ENCODE measurements at places on chromosomes 5 and 9.
A peak's percentile ranks its signal among the peaks of the same experiment; 100 is the strongest.

- DNase-seq: peak; percentile 42
Measured at GRCh38 chr9:114691046-114691955, 9.3 kb upstream of the TEX48 start.

- DNase-seq: no peak
Measured at GRCh38 chr5:139659695-139660101, 11.5 kb downstream of the CXXC5 start.

GRCh38 chr9:129889941-129890717, 54.9 kb downstream of the USP20 start:
- DNase-seq: peak; percentile 29

- DNase-seq: no peak
Measured at GRCh38 chr5:154697371-154697770, 57.8 kb upstream of the LARP1 start.

GRCh38 chr9:97659771-97660170, 26.1 kb downstream of the NCBP1 start:
- no peak for DNase-seq

- no peak for DNase-seq
Measured at GRCh38 chr5:169837686-169838085, 142.6 kb downstream of the INSYN2B start.

GRCh38 chr9:137352511-137353222, 50.6 kb upstream of the NRARP start:
- no peak for DNase-seq

DNA sequence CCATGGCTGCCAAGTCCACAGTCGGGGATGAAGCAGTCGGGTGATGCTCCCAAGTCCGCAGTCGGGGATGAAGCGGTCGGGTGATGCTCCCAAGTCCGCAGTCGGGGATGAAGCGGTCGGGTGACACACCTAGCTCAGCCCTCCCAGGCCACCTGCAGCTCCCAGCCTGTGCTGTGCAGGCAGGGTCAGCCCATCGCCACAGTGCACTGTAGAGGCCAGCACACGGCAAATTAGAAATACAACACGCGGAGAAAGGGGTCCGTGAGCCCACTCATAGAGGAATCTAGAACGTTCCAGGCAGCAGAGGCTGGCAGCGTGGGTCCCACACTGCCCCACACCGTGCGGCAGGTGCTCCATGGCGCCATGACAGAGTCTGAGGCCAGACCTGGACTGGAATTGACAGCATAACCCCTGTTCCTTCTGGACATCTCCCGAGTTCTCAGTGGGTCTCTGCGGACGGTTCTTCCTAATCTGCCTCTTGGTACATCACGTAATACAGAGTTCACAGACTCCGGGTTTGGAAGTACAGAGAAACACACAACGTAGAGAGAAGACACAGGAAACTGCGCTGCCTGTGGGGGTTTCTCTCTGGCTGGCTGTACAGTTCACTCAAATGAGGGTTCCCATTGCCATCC, 7.7 kb upstream of the EXOC3 start:
- no peak for DNase-seq

GRCh38 chr5:134714120-134714519, 24.2 kb upstream of the CAMLG start:
- no peak for DNase-seq

GRCh38 chr5:54886866-54887265, 98.5 kb downstream of the ESM1 start:
- no peak for DNase-seq

- DNase-seq: no peak
Measured at GRCh38 chr5:96904054-96904931, 28.0 kb downstream of the ERAP2 start.

- DNase-seq: no peak
Measured at GRCh38 chr9:20447291-20447690, 175.0 kb downstream of the MLLT3 start.

DNA sequence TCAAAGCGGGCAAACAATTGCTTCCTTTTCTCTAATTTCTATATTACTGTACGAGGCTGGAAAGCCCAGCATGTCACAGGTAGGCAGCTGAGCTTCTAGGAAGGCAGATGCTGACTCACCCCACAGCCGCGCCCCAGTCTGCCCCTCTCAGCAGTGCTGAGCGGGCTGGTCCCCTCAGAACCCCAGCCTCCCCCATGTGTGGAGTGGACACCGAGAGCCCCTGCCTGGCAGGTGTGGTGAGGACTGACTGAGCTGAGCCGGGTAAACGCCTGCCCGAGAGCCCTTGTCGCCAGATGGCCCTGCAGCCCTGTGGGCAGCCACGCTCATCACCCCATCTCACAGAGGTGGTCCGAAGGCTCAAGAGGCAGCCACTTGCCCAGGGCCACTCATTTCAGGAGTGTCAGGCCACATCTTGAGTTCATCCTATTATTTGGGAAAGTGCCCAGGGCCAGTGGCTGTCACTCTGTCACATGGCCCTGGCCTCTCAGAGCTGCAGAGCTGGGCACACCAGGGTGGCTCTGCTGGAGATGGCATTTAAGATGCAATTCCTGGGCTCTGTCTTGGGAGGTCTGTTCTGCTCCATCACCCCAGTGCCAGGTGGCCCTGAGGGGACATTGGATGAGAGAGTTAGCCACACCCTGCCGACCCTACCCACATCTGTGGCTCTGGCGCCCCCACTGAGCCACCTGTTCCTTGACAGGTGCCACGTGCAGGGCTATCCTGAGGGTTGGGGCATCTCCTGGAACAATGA, 12.4 kb downstream of the CARD19 start:
- no peak for DNase-seq

GRCh38 chr5:1345876-1346626, 1.2 kb upstream of the CLPTM1L start:
- DNase-seq: no peak

- no peak for DNase-seq
Measured at GRCh38 chr5:158140120-158140731, 281.3 kb upstream of the CLINT1 start.

DNA sequence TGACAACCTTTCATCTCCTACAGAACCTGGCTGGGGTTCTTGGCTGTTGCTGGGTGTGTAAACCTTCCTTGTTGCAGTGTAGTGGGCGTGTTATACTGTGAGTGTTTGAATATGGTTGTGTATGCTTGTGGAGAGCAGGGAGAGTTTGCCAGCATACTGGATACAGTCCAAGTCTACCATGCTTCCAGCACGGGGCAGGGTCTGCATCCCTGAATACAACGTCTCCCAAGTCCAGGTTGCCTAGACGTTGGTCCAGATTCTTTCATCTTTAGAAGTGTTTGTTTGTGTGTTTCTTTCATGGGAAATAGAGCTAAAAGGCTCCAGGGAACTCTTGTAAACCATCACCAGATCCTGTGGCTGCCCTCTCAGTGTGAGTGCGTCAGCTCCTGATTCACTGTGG, 46.4 kb downstream of the SYK start:
- no peak for DNase-seq

- no peak for DNase-seq
Measured at GRCh38 chr5:65213921-65214525, 267.7 kb downstream of the ADAMTS6 start.

GRCh38 chr5:96506376-96506775, 73.3 kb upstream of the PCSK1 start:
- no peak for DNase-seq

GRCh38 chr5:88142886-88143692, 125.6 kb downstream of the TMEM161B start:
- no peak for DNase-seq

GRCh38 chr9:22452415-22453010, 5.9 kb downstream of the DMRTA1 start:
- DNase-seq: no peak

GRCh38 chr9:68678430-68678829, 26.6 kb upstream of the PIP5K1B start:
- no peak for DNase-seq

GRCh38 chr9:74729136-74729695, 158.5 kb downstream of the TRPM6 start:
- no peak for DNase-seq

- DNase-seq: no peak
Measured at GRCh38 chr5:137392261-137392660, 106.9 kb downstream of the SPOCK1 start.

DNA sequence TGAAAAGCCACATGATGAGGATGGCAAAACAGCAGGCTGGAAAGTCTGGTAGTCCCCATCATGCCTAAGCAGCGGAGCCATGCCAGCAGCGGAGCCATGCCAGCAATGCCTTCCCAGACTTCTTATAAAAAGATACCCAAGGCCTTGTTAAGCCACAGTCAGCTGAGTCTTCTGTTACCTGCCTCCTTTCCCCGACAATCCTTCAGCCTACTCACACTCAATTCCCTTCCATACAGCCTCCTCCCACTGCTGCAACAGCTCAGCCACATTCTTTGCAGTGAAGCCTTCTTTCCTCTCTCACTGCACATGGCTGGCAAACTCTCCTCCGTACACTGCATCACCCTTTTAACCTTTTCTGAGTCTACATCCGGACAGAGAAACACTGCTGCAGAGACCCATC, 114.9 kb downstream of the AUH start:
- no peak for DNase-seq

All from GM13977 (cell line).